Daoy (cell line): ENCODE measurements at places on chromosomes 3 and 15.
A peak's percentile ranks its signal among the peaks of the same experiment; 100 is the strongest.

GRCh38 chr3:125266971-125267370 lies 54.4 kb upstream of the SLC12A8 start:
- DNase-seq, result no peak

- no peak for DNase-seq
Measured at GRCh38 chr3:66017084-66017483, 21.6 kb downstream of the MAGI1 start.

- DNase-seq, result no peak
Measured at GRCh38 chr15:95016511-95017229, 785.3 kb downstream of the MCTP2 start.

GRCh38 chr3:69535613-69536012 lies 149.7 kb upstream of the FRMD4B start:
- no peak for DNase-seq

DNA sequence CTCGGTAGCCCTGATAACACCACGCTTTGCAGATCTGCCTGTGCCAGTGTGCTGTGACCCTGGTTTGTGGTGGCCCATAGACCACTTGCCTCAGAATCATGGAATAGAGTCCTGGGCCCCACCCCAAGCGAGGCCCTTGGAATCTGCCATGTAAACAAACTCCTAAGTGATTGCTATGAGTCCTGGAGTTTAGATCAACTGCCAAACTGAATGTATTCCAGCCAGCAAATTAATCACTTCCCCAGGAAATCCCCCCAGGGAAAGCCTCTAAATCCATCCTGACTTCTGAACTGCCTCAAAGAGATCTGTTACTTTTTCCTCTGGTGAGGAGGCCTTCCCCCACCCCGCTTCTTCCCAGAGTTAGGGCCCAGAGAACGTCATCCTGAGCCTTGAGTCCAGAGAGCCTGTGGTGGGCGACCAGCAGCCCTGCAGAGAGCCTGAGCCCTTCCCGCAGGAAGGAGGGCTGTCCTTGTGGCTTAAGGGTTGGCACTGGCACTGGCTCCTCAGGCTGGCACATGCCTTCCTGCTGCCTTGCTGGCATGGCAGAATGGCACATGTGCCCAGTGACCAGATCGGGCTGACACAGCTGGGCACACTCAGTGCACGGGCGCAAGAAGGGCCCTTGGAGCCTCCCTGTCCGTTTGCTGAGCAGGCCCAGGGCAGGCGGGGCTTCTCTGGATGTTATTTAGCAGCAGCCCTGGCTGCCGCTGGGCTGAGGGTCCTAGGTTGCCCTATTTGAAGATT lies 50.6 kb upstream of the PLXNA1 start:
- DNase-seq, result peak; percentile 69

- DNase-seq, result no peak
Measured at GRCh38 chr3:18402239-18402799, 22.8 kb downstream of the SATB1 start.

DNA sequence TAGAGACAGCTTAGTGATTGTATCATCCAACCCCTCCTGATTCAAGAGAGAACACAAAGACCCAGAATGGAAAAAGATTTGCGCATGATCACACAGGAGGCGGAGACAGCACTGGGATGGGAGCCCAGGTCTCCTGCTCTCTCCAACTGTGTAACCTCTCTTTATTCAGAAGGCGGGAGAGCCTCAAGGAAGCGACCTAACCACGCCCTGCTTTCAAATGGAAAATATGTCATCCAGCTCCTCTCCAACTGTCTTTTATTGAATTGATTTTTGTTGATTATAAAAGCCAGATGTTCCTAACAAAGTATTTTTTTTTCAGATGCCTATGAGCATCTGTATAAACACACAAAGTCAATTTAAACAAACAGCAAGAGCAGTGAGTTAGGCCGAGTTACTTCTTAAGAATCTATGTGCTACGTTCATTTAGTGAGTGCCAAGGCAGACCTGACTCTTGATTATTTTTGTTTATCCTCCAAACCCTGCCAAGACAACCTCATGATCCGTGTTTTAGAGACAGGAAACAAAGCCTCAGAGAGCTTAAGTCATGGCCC lies 74.5 kb downstream of the BFSP2 start:
- DNase-seq, result no peak

GRCh38 chr15:67127331-67127664 lies 61.9 kb downstream of the SMAD3 start:
- peak; percentile 73 for DNase-seq

- DNase-seq, result peak; percentile 16
Measured at GRCh38 chr3:66053550-66054094, 14.9 kb upstream of the MAGI1 start.

DNA sequence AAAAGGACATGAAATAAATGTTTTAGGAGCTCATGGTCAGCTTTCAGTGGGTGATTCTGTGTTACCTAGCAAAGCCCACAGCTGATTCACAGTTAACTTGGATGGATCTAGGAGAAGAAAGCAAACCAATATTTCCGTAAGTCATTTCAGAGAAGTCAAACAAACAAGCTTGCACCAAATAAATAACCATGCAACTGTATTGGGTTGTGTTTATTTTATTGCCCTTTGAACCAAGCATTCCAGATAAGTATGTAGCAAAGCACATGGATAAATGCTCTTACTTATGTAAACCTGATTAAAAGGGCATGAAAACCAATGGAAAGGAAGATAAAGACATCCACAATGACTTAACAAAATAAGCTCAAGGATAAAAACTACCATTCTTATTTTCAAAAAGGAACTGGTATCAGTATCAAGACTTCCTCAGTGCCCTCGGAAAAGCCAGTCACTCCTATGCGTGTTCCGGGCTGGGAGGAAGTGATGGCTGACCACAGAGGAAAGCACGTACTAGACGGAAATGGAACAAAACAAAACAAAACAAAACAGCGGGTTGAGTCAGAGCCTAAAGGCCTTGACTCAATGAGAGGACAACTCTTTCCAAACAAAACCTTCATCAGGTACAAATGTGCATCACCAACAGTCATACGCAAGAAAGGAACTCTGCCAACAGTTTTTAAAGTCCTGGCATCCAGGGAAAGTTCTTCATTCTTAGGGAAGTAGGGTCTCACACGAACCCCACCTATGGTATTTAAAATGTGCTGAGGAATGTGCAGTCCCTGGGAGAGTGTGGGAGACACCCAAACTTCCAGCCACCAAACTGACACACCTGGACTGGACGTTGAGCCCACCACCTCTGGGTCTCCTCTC lies 103.3 kb downstream of the SNRK start:
- peak; percentile 73 for DNase-seq

GRCh38 chr15:54347082-54347827 lies 369.0 kb downstream of the UNC13C start:
- no peak for DNase-seq
